H4 (cell line): ENCODE measurements at places on chromosomes 12 and 14. TPM values are rescaled to one million over a fixed set of nuclear protein-coding genes. Genes with fewer than 3 reads are reported as not detected.

The TAS2R20 gene
- total RNA-seq = 0.62 TPM in 1 of 2 replicates, not detected in the other

The PLD4 gene
- total RNA-seq = not detected in 2 replicates

The CDKN3 gene
- total RNA-seq = 150 and 180 TPM in 2 replicates

The CCDC177 gene
- total RNA-seq = not detected in 2 replicates

The ACOT6 gene
- not detected in 2 replicates for total RNA-seq

The AMHR2 gene
- not detected in 2 replicates for total RNA-seq

The FAR2 gene
- 3.2 and 3.3 TPM in 2 replicates for total RNA-seq

The OTOGL gene
- total RNA-seq = 0.02 and 0.17 TPM in 2 replicates

The SIX1 gene
- total RNA-seq = 18.4 and 23.3 TPM in 2 replicates

The NXPH4 gene
- total RNA-seq = 5.6 and 10.7 TPM in 2 replicates

The HOTAIR gene
- total RNA-seq = 1.6 and 2.7 TPM in 2 replicates

The PZP gene
- not detected in 2 replicates for total RNA-seq

The EXOC3L4 gene
- total RNA-seq = not detected in 2 replicates

The ACAD10 gene
- total RNA-seq = 7.6 and 15.5 TPM in 2 replicates

The GYS2 gene
- not detected in 2 replicates for total RNA-seq

The FOXN4 gene
- total RNA-seq = not detected in 2 replicates

The SERPINA10 gene
- not detected in 2 replicates for total RNA-seq

The HOXC13 gene
- total RNA-seq = 2.0 and 4.4 TPM in 2 replicates

The EIF5 gene
- total RNA-seq = 87.3 and 145 TPM in 2 replicates

The SLCO1C1 gene
- 0.04 TPM in 1 of 2 replicates, not detected in the other for total RNA-seq

The TAS2R14 gene
- total RNA-seq = 1.6 and 3.3 TPM in 2 replicates

The KRT71 gene
- total RNA-seq = not detected in 2 replicates

The SOAT2 gene
- 0.06 TPM in 1 of 2 replicates, not detected in the other for total RNA-seq

The RERG gene
- 0.14 and 0.25 TPM in 2 replicates for total RNA-seq
